ENCODE measurements at places on chromosomes 13 and 19.
A peak's percentile ranks its signal among the peaks of the same experiment; 100 is the strongest.

- no peak for DNase-seq
Observed at GRCh38 chr13:100594731-100595130, 6.1 kb upstream of the GGACT start.

GRCh38 chr19:15584541-15585115 lies 30.4 kb upstream of the CYP4F8 start:
- peak; percentile 73 for DNase-seq

DNA sequence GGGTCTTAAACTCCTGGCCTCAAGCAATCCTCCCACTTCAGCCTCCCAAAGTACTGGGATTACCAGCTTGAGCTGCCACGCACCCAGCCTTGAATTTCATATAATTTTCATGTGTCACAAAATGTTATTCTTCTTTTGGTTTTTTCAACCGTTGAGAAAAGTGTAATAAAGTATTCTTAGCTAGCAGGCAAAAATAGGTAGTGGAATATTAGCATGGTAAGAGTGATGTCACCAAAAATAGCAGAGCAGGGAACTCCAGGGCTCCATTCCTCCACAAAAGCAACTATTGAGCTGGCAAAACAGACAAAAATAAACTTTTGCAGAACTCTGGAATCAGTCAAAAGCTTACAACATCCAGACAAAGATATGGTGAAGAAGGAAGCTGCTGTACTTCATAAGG lies 43.9 kb downstream of the FBN3 start:
- no peak for DNase-seq

DNA sequence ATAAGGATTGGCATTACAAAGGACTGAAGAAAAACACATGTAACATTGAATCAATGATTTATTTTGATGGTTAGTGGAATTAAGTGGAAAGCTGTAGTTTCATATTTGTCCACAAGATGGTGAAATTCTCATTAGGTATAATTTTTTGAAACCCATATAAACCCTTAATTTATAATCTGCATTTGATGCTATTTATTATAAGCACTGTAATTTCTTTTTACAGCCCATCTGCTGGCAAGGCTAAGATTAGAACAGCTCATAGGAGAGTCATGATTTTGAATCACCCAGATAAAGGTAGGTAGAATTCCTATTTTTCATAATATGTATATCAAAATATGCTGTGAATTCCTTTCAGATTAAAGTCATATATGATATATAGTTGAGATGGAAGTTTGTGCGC lies 62.2 kb downstream of the DNAJC15 start:
- peak; percentile 30 for DNase-seq

DNA sequence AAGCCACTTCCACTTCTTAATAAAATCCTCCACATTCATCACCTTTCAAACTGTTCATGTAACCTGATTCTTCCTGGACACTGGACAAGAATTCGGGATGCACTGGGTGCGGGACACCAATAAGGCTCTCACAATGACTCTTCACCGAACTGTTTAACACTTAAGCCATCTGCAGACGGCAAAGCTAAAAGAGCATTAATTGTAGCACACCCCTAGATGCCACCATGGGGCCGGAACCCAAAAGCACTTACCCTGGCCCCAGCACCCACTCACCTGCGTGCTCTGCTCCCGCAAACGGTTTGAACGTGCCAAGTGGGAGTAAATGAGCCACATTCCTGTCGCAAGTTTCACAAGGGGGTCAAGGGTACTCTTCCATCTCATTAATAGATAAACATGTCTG lies 254.3 kb upstream of the PRR20A start:
- DNase-seq, result no peak

DNA sequence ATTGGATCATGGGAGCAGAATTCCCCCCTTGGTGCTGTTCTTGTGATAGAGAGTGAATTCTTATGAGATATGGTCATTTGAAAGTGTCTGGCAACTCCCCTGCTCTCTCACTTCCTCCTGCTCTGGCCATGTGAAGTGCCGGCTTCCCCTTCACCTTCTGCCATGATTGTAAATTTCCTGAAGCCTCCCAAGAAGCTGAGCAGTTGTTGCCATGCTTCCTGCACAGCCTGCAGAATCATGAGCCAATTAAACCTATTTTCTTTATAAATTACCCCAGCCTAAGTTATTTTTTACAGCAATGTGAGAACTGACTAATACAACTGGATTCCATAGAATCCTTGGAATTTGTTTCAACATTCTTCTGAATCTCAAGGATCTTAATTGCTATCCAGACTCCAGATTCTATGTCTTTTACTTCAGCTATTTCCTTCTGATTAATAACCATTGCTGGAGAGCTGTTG lies 328.1 kb downstream of the SLITRK5 start:
- DNase-seq, result no peak

- no peak for DNase-seq
Observed at GRCh38 chr13:52025475-52026245, 1.2 kb downstream of the UTP14C start.

DNA sequence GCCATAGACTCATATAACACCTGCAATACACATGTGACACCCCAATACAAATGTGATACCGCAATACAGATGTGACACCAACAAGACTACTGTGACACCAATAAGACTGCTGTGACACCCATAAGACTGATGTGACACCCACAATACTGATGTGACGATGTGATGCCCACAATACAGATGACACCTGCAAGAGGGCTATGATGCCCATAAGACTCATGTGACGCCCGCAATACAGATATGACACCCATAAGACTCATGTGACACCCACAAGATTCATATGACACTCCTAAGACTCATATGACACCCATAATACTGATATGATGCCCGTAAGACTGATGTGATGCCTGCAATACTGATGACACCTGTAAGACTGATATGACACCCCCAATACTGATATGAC lies 113.0 kb downstream of the MRPL57 start:
- no peak for DNase-seq

DNA sequence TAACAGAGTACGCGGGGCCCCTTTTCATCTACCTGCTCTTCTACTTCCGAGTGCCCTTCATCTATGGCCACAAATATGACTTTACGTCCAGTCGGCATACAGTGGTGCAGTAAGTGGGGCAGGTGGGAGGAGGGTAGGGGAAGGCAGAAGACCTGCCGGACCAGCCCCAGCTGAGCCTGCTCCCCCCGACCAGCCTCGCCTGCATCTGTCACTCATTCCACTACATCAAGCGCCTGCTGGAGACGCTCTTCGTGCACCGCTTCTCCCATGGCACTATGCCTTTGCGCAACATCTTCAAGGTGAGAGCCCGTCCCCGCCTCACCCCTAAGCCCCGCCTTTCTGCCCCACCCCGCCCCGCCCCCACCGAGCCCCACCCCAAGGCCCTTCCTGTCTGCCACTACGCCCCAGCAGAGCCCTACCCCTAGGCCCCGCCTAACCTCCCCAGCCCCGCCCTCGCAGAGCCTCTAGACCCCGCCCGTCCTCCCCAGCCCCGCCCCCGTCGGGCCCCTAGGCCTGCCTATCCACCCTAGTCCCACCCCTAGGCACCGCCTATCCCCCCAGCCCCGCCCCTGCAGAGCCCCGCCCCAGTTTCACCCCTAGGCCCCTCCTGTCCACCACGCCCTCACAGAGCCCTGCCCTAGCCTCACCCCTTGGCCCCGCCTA lies 7.7 kb downstream of the NDUFB7 start:
- no peak for DNase-seq

- DNase-seq, result no peak
Observed at GRCh38 chr19:3981373-3981735, 3.9 kb downstream of the EEF2 start.

GRCh38 chr13:75442736-75443234 lies 39.2 kb downstream of the TBC1D4 start:
- DNase-seq, result no peak

- DNase-seq, result no peak
Observed at GRCh38 chr19:16446724-16447368, 24.9 kb downstream of the EPS15L1 start.

- DNase-seq, result peak; percentile 53
Observed at GRCh38 chr19:45667620-45668341, at the start of gene GIPR. TSS of gene GIPR (plus strand) at chr19:45668221. CDS start at chr19:45669521, 1,300 bp downstream.

- DNase-seq, result no peak
Observed at GRCh38 chr19:7307590-7308218, 13.5 kb upstream of the INSR start.

DNA sequence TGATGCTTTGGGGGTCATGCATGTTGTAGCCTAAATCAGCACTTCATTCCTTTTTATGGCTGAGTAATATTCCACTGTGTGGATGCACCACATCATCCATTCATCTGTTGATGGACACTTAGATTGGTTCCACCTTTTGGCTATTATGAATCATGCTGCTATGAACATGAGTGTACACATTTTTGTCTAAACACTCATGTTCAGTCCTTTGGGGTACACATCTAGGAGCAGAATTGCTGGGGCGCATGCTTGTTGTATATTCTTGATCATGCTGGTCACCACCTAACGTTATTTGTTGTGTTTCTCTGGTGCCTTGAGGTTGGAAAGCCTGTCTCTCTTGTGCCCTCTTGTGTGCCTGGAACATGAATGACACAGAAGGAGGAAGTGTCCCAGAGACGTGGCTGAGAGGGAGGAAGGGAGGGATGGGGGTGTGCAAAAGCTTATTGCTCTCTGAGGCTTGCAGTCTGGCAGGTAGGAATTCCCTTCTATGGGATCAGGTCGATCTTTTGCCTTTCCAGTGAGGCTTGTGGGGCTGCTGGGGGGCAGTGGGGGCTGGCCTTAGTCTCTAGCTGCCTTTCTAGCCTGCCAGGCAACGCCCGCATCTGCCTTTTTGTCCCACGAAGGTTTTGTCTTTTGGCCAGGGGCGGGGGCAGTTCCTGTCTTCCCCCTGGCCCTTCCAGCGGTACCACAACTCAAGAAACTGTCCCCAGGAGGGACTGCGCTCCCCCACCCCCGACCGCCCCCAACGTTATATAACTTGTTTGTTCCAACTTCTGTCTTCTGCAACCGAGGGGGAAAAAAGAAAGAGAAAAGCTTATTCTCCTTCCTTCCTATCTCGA lies 7.6 kb downstream of the KLHL26 start:
- DNase-seq, result no peak

DNA sequence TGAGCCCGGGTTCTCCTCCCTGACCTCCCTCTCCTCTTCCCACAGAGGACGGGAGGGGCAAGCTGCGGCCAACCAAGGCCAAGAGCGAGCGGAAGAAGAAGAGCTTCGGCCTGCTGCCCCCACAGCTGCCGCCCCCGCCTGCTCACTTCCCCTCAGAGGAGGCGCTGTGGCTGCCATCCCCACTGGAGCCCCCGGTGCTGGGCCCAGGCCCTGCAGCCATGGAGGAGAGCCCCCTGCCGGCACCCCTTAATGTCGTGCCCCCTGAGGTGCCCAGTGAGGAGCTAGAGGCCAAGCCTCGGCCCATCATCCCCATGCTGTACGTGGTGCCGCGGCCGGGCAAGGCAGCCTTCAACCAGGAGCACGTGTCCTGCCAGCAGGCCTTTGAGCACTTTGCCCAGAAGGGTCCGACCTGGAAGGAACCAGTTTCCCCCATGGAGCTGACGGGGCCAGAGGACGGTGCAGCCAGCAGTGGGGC lies 162.2 kb downstream of the KDM4B start:
- no peak for DNase-seq

DNA sequence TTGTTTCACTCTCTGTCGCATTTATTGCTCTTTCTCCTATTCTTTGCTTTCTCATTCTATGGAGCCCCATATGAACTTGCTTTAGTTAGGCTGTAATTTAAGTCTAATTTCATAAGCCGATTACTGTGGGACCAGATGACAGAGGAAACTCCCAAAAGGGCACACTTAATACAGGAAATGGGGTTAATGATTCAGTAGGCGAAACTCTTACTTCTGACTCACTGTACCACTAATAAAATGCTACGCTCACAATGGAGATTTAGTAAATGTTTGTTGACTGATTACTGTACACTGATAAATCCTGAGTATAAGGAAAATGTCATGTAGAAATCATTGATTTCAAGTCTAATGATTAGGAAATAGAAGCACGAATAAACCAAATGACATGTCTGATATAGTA lies 276.4 kb downstream of the KLF5 start:
- peak; percentile 92 for DNase-seq

DNA sequence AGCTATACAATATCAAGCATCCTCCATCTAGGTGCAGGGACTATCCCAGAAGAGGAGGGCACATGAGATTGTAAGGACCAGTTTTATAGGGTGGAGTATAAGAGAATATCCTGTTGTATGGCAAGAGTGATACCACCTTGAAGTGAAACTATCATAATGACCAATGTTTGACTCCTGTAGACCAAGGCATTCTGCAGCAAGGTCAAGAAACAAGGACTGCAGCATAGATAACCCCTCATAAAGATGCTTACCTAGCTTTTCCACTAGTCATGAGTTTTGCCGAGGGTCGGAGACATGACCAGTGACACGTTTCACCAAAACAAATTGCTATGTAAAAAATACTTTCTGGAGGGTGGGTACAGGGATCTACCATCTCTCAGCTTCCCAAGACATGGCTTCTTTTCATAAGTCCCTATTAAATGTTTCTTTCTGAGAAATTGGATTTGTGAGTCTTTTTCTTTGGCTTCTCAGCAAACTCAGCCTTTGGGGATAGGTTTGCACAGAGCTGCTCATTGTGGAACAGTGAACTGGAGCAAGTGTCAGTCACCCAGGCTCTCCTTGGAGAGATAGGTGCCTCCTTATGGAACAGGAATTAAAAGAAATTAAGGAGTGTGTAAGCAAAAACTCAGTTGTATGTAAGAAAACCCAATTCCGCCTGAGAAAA lies 28.2 kb upstream of the CYSLTR2 start:
- no peak for DNase-seq

DNA sequence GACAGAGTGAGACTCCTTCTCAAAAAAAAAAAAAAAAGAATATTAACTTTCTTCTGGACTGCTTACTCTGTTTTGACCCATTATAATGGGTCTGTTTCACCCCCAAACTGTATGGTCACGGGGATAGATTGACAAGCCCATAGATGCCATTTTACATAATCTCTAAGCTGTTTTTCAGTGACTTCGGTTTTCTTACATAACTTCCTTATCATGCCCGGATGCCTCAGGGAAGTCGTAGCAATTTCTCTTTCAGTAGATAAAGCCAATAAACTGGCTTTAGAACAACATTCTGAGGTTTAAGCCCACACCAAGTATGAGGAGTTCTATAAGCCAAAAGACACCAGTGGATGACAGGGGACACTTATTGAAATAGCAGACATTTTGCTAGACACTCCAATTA lies 5.9 kb upstream of the ZNF254 start:
- no peak for DNase-seq

- DNase-seq, result no peak
Observed at GRCh38 chr13:80562433-80563156, 221.7 kb upstream of the SPRY2 start.

DNA sequence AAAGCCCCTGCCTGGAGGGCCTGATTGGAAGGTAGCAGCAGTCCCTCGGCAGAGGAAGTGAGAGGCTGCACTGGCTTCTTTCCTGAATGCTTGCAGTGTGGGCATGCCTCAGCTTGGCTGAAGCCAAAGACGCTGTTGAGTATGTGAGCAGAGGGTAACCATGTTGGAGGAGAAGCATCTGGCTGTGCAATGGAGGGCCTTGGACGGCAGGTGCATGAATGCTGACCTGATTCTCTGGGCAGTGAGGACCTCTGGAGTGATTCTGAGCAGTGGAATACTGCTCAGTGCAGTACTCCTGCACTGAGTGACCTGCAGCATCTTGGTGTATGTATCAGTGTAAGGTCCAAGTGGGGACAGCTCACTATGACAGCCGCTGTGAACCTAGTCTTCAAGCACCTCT lies 46.9 kb downstream of the SOX1 start:
- DNase-seq, result no peak

Data from LoVo (cell line).